Small intestine (tissue), 16 donors: ENCODE measurements at places on chromosomes 7 and 10.
A peak's percentile ranks its signal among the peaks of the same experiment; 100 is the strongest.

- DNase-seq = no peak
Observed at GRCh38 chr7:30280631-30281030, 3.8 kb upstream of the ZNRF2 start.

DNA sequence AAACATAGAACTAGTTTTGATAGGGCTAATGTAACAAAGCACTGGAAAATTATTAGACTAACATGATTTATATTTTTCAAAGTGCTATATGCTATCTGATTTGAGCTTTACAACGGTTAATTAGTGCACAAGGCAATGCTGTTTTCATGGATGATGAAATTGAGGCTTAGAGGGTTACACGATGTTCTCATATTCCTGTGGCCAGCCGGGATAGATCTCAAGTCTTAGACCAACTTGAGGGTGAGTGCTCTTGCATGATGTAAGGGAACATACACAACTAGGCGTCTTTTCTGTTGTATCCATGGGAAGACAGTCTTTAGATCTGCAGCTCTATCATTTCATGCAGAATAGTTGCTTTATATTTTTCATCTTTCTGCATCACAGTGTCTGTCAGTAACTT is 4.1 kb downstream of the PRPF18 start:
- DNase-seq = no peak

GRCh38 chr7:150412518-150413488 is 33.7 kb downstream of the ZNF775 start:
- no peak for DNase-seq

DNA sequence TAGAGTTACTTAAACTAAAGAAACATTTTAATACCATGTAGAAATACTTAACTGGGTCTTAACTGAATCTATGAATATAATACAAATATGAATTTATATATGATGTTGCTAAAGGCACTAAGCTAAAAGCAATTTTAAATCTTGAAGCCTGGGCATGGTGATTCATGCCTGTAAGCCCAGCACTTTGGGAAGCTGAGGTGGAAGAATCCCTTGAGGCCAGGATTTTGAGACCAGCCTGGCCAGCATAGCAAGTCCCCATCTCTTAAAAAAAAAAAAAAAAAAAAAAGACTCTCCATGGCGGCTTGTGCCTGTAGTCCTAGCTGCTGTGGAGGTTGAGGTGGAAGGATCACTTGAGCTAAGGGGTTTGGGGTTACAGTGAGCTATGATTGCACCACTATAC is 95.3 kb downstream of the CCSER2 start:
- no peak for DNase-seq

DNA sequence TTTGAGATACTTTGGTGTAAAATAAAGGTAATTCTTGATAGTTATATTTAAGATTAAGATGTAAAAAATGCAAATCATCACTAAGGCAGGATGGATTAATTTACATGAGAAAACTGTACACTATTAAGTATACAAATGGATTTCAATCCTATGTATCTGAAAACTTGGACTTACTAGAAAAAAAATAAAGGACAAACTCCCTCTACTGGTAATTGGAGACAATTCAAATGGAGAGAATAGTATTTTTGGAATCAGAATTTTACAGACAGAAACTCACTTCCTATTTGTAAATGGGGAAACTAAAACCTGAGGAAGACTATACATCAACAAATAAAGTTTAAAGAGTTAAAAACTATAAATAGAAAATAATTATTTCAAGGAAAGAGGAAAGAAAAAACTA is 62.6 kb downstream of the CUL2 start:
- peak; percentile 3 for DNase-seq

- DNase-seq = no peak
Observed at GRCh38 chr7:159136442-159136841, 8.2 kb downstream of the VIPR2 start.

DNA sequence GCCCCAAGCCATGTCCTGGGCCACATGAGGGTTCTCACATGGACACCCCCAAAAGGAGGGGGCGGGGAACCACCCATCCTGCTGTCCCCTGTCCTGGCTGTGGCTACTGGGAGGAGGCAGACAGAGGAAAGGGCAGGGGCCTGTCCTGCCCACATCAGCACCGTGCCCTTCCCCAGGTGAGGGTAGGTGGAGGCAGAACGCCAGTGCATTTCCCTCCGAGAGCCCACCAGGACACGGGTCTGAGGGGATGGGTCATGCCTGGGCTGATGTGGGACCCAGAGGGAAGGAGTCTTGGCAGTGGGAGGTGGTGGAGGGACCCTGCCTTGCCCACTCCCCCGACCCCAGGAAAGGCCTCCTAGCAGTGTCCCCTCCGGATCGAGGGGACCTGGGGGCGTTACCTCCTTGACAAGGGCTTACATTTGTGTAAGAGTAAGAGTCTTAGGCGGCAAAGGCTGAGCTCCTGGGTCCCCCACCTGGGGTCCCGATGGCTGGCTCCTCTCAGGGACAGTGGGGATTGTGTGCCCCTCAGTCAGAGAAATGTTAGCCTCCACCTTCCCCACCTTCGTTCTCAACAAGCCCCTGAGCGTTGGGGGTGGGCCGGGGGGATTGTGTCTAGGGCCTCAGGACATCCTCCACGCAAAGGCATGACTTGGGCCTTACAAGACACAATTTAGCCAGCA is 6.1 kb downstream of the CRYGN start:
- DNase-seq = no peak

GRCh38 chr10:113056441-113057021 is 106.5 kb downstream of the TCF7L2 start:
- DNase-seq = no peak

GRCh38 chr7:28627896-28628295 is 215.6 kb downstream of the CREB5 start:
- DNase-seq = no peak

GRCh38 chr10:71543608-71544170 is 147.0 kb downstream of the CDH23 start:
- no peak for DNase-seq

DNA sequence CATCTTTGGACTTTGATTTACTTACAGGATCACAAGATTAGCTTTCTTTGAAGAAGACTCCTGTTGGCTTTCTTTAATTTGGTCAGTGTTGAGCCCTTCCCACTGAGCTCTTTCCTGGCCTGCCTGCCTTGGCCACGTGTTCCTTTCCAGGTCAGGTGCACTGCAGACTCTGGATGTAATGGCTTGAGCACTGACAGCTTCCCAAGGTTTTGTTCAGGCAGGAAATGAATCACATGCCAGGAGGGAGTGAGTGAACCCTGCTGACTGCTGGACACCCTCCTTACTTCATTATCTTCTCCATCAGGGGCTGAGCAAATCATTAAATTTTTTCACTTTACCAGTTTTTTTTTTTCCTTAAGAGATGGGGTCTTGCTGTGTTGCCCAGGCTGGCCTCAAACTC is 29.8 kb downstream of the SNX10 start:
- DNase-seq = peak; percentile 35

DNA sequence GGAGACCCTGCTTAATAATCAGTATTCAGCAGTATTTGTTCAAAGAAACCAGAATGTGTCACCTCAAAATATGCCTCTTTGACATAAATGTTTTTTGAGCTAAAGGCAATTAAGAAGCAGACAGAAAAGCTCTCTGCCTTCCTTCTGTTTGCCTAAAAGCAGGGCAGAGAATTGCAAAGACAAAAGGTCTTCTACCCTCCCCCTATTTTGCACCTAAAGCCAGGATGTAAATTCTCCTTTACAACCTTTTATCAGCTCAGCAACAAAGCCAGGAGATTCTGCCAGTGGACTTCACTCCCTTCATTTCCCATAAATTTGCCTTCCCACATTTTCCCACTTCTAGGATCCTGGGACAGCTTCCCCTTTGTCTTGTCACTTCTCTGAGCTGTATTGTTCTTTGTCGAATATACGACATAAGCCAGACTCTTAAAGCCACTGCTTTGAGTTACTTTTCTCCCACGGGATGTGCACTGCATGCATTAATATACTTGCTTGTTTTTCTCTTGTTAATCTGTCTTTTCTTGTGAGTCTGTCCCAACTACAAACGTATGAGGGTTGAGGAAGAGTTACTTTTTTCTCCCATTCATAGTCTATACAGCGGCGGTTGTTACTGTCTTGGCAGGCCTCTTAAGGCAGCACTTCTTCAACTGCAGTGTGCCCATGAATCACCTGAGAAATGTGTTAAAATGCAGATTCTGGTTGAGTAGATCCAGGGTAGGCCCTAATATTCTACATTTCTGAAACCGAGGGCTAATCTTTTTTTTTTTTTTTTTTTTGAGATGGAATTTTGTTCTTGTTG is 48.2 kb downstream of the ST8SIA6 start:
- DNase-seq = peak; percentile 17

DNA sequence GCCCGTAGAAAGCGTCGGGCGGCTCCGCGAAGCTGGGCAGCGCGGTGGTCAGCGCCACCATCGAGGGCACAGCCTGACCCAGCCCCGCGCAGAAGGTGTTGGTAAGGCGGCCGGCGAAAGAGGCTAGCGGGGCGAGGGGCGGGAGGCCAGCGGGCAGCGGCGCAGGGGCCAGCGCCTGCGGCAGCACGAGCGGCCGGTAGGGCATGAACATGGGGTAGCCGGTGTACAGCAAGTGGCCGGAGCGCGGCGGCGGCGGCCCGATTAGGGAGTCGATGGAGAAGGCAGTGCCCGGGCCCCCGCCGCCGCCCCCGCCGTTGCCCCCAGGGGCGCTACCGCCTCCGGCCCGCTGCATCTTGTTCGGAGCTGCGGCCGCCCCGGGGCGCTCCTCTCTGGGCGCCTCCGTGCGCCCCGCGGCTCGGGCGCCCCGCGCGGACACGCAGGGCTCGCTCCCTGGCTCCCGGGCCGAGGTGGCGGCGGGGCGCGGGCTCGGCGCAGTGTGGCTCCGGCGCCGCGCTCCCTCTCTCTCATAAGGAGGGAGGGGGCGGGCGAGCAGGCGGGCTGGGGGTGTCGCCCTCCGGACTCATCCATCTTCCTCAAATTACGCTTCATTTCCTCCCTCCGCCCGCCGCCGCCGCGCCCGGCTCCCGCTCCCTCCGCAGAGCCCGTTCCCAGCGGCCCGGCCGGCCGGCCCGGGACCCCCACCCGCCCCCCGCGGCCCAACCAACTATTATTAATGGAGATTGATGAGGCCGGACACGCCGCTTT is at the start of gene GBX1:
GBX1 (minus strand) TSS at position 498 of the 765 bp plus-strand sequence; CDS start at position 352, 146 bp downstream.
- DNase-seq = no peak

GRCh38 chr7:154769527-154769926 is 233.4 kb downstream of the PAXIP1 start:
- no peak for DNase-seq

GRCh38 chr10:3136336-3136735 is 36.2 kb downstream of the PITRM1 start:
- no peak for DNase-seq

DNA sequence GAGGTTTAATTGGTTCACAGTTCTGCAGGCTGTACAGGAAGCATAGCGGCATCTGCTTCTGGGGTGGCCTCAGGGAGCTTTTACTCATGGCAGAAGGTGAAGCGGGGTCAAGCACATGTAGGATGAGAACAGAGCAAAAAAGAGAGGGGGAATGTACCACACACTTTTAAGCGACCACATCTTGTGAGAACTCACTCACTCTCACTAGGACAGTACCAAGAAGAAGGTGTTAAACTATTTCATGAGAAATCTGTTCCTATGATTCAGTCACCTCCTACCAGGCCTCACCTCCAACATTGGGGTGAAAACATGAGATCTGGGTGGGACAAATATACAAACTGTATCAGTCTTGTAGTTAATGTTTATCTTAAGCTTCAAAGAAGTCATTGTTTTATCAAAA is 174.7 kb downstream of the GNAI1 start:
- no peak for DNase-seq

DNA sequence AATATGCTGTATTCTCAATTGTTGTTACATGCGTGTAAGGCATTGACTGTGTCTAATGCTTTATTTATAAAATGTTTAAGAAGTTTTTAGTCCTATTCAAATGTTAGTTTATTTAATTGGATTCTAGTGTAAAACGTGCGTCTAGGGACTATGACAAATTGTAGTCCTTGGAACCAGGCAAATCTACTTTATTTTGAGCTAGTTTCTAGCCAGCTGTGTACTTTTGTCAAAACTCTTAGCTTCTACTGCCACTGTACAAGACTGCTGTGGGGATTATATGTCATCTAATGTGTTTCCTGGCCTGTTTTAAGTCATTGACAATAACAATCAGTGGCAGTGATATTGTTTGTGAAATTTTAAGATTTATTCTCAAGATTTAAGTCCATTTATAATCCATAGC is 220.5 kb upstream of the SEMA3D start:
- no peak for DNase-seq

GRCh38 chr10:132670546-132671227 is 115.3 kb downstream of the NKX6-2 start:
- DNase-seq = no peak

DNA sequence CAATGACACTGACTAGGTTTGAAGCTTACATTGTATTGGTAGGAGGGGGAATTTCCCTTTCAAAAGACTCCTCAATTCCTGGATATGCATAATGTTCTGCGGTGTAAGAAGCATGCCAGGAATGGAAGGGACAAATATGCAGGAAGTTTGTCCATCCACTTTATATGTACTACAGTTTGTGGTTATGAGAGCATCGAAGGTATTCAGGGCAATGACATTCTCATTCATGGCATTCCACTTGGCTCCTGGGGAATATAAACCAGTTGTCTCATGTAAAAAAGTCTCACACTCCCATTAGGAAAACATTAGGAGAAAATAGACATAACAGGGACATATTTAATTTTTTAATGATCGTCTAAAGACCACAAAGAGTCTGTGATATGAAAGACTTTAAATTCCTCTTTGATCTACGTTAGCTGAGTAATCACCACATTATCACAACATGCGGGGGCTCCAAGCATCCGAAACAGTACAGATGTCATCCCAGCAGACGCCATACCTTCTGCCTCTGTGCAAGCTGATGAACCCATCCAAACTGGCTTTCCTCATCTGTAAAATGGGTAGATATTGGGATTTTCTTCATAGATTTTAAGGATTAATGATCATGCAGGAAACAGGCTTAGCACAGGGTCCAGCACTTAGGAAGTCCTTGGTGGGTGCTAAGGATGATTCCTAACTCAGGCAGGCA is 675.3 kb downstream of the INHBA start:
- DNase-seq = no peak

DNA sequence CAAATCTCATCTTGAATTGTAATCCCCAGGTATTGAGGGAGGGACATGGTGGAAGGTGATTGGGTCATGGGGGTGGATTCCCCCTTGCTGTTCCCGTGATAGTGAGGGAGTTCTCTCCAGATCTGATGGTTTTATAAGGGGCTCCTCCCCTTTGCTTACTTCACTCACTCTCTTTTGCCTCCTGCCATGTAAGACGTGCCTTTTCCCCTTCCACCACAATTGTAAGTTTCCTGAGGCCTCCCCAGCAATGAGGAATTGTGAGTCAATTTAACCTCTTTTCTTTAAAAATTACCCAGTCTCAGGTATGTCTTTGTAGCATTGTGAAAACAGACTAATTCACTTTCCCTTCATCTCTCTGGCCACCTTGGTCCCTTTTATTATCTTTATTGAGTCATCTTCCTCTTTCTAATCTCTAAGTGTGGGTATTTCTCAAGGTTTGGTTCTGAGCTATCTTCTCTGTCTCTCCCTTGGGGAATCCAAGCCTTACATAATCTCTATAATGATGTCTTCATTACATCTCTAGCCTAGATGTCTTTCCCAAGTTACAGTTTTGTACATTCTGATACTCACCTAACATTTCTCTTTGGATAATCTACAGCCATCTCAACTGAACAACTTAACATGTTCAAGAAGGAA is 99.1 kb upstream of the JCAD start:
- no peak for DNase-seq

GRCh38 chr7:93390660-93391059 is 158.5 kb downstream of the VPS50 start:
- DNase-seq = no peak
